ENCODE measurements at places on chromosomes 7 and 10.

DNA sequence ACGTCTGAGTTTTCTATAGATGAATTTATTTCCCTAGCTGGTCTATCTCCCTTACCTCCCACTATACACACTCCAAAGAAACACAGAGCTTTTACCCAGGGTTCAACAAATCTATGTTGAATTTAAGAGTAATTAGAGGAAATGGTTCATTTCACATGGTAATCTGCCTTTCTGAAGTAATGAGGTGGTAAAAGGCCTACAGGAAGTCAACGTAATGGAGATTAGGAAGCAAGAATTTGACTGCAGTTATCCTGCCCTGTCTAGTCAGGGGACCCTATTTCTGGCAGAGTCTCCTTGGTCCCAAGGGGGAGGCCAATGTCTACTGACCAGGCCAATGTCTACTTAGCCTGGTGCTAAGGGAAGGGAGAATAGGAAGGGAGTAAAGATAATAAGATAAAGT, 21.4 kb upstream of the SIRT1 start:
- no peak for DNase-seq

- DNase-seq: no peak
These were observed 35.4 kb downstream of the MALSU1 start for GRCh38 chr7:23334482-23335056.

DNA sequence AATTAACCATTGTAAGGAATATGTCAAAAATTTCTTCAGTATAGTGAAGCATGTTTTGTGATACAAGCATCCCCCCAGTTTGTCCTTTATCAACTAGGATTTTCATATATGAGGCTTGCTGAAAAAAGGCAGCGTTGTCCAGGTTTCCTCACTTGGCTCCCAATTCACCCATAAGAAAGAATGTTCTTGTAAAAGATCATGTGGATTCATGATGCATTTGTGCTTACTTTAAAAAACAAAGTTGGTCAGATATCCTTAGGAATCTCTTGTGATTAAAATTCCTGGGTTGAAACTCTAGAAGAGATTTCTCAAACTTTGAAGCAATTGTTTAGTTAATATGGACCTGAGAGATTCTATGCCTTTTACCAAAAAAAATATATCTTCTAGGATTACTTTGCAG, 181.8 kb downstream of the KIAA1217 start:
- DNase-seq: no peak

DNA sequence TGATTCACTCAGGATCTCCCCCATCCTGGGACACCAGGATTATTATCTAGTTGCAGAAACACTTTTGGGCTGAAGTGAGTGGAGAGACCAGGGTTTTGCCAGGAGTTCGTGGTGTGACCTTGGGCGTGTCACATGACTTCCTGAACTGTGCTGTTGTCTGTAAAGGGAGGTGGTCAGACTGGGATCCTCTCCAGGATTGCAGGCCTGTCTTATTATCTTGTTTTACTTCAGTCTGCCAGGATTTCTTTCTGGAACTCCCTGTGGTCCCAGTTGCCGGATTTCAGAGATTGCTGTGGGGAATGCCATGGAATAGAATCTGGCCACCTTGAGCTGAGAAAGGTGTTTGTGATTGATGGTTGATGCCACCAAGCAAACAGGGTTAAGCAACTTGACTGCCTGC, 35.8 kb downstream of the CRCP start:
- DNase-seq: peak; percentile 78

DNA sequence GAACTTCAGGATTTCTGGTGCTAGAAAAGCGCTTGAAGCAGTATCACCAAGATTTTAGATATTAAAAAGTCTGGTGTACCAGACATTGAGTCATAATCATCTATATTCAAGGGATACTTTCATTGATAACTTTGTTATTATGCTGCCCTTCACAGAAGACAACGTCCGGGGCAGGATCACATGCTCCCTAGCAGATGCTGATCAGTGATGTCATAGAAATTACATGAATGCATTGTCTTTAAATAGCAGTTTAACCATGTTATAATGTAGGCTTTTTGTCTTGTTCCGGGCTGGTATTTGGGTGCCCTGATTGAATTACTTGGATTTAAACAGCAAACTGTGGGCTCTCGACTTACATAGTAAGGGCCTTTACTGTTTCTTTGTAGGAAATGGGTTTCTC, 54.0 kb downstream of the VWA2 start:
- no peak for DNase-seq

- DNase-seq: no peak
These were observed 66.3 kb downstream of the C10orf143 start for GRCh38 chr10:130044067-130045061.
